MCF 10A (cell line): ENCODE measurements at places on chromosomes 5 and 9. TPM values are rescaled to one million over a fixed set of nuclear protein-coding genes. Genes with fewer than 3 reads are reported as not detected.
A peak's percentile ranks its signal among the peaks of the same experiment; 100 is the strongest.

DNA sequence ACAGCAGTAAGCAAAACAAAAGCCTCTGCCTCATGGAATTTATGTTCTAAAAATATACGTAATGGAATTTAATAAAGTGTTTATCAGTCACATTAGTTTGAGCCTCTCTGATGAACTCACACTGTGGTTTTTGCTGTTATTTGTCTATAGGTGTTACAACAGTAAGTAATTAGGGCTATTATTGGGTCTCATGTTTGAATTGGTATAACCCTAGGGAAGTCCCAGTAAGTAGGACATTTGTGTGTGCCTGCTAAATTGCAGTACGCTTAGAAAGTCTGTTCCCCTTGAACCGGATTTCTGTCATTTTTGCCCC is 197.6 kb downstream of the NR3C1 start:
- DNase-seq = no peak

GRCh38 chr5:112649882-112650281 is 87.8 kb upstream of the APC start:
- DNase-seq = peak; percentile 88

Gene CDX1
- not detected in 2 replicates for total RNA-seq

DNA sequence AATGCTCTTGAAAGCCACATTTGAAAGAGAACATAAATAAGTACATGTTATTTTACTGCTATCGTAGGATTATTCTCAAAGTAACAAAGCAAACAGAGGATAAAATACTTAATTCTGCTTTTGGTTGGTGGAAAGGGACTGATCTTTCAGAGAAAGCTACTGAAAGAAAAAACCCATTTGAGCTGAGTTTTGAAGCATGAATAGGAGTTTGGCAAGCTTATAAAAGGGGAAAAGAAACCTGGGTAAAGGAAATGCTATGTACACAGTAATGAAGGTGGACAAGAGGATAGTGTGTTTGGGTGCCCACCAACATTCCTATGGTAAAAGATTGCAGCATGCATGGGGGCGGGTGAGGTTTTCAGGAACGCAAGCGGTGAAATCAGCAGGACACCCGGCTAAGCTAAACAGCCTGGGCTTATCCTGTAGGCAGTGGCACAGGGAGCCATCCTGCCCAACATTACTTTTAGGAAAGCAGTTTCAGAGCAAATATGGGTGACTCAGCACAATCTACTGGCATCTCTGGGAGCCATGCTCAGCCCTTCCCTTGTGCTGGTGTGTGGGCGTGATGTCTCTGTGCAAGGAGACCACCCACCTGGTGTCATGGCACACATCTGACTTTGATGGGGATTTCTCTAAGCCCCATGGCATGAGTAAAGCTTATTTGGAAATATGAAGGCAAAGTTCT is 673.9 kb upstream of the KLF4 start:
- DNase-seq = peak; percentile 65

GRCh38 chr5:96645091-96645490 is 17.1 kb upstream of the CAST start:
- no peak for DNase-seq

Gene TPM2
- 161 and 207 TPM in 2 replicates for total RNA-seq

DNA sequence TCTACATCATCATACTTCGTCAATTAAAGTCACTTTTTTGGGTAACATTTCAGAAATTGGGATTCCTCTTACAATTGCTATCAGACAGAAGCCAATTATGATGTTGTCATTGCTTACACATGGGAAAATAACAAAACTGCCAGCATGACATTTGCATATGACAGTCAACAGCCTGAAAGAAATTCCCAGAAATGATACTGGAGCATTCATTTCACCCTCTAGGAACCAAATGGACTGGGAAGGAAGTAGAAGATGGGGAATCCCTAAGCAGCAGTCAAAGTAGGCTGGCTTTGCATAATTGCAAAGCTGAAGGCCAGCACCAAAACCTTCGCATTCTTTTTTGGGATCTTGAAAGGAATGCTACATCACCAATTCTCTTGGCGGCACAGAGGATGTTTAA is 10.7 kb downstream of the HMGCS1 start:
- no peak for DNase-seq

DNA sequence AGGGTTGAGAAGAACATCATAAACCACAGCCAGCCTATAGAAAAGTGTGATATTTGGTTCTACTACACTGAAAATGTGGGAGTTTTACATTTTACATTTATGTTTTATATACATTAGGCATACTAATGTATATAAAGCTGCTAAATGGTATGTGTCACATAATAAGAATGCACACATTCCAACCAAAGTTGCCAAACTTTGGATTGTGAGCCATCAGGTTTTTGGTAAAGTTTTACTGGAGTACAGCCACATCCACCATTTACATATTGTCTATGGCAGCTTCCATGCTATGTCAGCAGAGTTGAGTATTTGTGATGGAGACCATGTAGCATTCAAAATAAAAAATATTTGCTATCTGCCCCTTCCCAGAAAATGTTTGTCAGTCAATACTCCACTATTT is 23.1 kb upstream of the TARS1 start:
- DNase-seq = no peak

GRCh38 chr9:32906213-32906612 is 95.2 kb downstream of the APTX start:
- no peak for DNase-seq

- no peak for DNase-seq
Observed at GRCh38 chr9:134333234-134333873, 7.1 kb downstream of the RXRA start.

- DNase-seq = no peak
Observed at GRCh38 chr5:180101451-180102105, 30.0 kb upstream of the RNF130 start.

- no peak for DNase-seq
Observed at GRCh38 chr5:90484540-90484939, 9.9 kb downstream of the POLR3G start.
